K562 (cell line): ENCODE measurements at places on chromosomes 12 and 14. TPM values are rescaled to one million over a fixed set of nuclear protein-coding genes. Genes with fewer than 3 reads are reported as not detected.

DNA sequence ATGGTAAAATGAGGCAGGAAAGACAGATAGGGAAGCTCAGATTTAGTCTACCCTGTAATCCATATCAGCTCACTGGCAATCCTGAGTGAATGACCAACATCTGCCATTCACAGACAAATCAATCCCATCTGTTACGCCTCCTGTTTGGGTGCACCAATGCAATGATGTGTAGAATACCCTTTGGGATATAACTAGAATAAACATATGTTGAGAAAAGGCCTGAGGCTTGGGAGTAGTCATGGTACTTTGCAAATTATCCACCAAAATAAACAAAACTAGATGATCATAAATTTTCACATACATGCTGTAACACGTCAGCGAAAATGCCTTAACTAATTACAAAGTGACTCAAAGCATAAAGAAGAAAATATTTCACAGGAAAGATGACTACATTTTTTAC lies 78.8 kb downstream of the KCNC2 start:
- no peaks in the 10 kb centered on the region for H3K4me1 ChIP-seq
- H3K27ac ChIP-seq: no peak overlapping the region
- no peak for DNase-seq
- H3K27me3 ChIP-seq: no peaks in the 10 kb centered on the region

GRCh38 chr12:32651151-32651955 lies 27.7 kb upstream of the DNM1L start:
- DNase-seq: no peak
- H3K4me3 ChIP-seq: no peak overlapping the region

DNA sequence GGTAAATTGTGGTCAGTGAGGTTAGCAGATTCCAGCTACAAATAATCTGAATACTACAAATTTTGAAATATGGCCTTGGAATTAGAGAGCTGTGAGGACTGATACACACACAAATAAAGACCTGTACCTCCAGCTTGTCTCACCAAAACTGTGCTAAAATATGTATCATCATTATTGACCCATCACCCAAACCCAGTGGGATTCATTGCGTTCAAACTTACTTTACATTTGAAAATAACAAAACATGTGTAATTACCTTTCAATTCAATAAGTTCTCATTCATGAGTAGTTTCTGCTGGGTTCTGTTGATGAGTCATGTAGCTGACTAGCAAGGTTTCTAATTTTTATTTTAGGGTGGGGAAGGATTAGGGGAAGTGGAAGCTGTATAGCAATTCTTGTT lies 170.9 kb downstream of the MSRB3 start:
- no peaks in the 10 kb centered on the region for H3K27me3 ChIP-seq
- H3K4me1 ChIP-seq: no peaks in the 10 kb centered on the region
- H3K27ac ChIP-seq: no peak overlapping the region
- no peak for DNase-seq
- H3K4me3 ChIP-seq: no peak overlapping the region

DNA sequence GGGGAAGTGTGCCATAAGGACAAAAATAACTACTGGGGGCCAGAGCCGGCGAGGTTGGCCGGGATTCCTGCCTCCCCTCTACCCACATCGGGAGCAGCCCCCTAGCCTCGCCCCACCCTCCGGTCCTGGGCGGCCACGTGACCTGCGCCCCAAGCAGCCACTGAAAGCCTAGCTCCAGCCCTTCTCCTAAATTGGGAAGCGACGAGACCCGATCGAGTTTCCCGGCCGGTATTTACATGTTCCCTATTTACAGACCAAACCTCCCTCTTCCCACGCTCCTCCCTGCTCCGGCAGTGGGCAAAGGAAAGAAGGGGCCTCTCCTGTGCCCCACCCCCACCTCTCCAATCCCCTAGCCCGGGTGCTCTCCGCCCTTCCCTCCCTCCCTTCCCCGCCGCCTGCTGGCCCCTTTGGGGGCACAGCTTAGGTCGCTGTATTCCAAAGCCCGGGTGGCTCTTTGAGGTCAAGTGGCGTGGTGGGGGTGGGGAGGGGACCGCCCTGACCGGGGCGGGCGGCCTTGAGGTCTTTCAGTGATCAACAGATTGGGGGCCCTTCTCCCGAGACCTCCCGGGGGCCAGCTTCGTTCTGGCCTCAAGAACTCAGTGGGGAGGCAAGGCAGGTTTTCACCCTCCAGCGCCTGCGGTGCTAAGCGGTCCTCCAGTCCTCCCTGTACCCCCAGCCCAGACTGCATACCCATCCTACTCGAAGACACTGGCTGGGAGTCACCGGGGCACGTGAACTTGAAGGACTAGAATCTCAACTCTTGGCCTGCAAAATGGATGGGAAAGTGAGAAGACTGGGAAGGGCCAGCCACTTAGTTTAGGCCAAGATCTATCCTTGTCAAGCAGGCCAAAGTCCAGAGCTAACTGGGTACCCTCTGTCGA lies 6.3 kb upstream of the CTDSP2 start:
- peaks cover 10% of the 10 kb centered on the region for H3K4me1 ChIP-seq
- DNase-seq: no peak
- no peak overlapping the region for H3K27ac ChIP-seq
- no peaks in the 10 kb centered on the region for H3K27me3 ChIP-seq

The CEP290 gene
- total RNA-seq: 16.4 and 18.3 TPM in 2 replicates

The NTF3 gene
- not detected in 2 replicates for total RNA-seq

The FOXM1 gene
- total RNA-seq: 34.2 and 42.8 TPM in 2 replicates

DNA sequence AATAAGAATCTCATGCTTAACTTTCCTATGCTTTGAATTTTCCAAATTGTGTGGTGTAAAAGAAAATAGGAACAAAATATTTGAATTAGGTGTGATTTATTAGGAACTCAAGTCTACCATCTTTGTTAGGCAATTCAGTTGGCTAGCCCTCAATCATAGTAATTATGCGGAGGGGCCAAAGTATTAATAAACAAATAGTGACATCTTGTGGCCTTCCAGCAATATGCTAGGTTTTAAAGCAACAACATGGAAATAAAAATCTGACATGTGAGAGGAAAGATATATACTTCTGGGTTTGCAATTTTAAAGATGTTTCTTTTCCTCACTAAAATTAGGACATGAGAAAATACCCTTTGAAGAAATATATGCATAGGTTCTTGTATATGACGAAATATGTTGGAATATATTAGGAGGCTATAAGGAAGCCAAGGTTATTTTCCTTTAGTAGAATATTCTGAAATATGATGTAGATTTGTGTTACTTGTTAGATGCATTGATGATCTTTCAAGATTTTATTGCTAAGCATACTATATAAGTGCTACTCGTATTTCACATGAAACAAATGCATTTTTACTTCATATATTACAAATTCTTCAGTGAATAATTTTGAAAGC lies 200.4 kb downstream of the PTPRO start:
- no peaks in the 10 kb centered on the region for H3K27me3 ChIP-seq
- no peaks in the 10 kb centered on the region for H3K36me3 ChIP-seq
- no peak overlapping the region for H3K27ac ChIP-seq
- no peak overlapping the region for H3K4me3 ChIP-seq
- no peaks in the 10 kb centered on the region for H3K4me1 ChIP-seq
- DNase-seq: no peak

DNA sequence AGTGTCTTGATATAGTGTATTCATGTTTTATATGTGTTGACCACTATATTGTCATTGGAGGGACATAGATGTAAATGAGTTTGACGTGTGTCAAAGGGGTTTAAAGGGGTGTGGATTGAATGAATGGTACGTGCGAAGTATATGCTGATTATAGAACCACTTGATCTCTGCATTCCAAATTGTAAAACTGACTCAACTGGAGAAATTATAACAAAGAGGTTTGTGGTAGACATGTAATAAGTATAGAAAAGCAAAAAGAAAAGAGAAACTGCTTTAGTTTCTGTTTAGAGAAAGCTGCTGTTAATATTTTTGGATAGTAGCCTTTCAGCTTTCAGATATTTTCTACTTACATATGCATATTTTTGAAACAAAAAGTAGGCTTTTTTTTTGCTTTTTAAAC lies 8.9 kb upstream of the MYRFL start:
- no peak for DNase-seq
- H3K4me1 ChIP-seq: no peaks in the 10 kb centered on the region
- H3K36me3 ChIP-seq: no peaks in the 10 kb centered on the region
- no peak overlapping the region for H3K27ac ChIP-seq

The RGS6 gene
- total RNA-seq: not detected in 2 replicates

The P2RX2 gene
- not detected in 2 replicates for total RNA-seq

The SAV1 gene
- 16.4 and 17.6 TPM in 2 replicates for total RNA-seq

DNA sequence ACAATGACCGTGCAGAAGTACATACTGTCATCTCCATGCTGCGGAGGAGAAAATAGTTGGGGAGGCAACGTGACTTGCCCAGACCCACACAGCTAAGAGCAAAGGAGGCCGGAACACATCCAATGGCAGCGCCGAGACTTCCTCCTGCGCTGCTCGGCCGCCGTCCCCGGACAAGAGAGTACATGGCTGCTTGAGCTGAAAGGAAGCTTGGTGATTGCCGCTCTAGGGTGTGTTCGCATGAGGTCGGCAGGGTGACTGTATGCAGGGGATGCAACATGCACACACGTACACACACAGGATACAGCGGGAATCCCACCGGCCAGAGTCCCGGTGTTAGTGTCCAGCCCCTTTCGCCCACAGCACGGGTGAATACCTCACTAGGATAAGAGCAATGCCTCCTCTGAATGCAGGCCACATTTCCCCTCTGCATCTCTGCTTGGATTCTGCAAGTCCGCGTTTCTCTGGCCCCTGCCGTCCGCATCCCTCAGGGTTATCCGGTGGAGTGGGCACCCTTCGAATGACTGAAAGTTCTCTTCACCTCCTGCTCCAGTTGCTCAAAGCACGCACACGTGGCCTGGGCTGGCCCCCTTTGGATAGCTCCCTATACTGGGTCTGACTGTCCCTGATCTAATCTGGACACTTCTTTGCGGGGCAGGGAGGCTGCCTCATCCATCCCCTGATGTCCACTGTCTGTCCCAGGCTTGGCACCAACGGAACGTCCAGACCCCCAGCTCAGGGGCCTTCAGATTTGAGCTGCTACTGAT lies 78.8 kb downstream of the GSC start:
- peaks cover 23% of the 10 kb centered on the region for H3K27me3 ChIP-seq
- H3K4me3 ChIP-seq: no peak overlapping the region
- DNase-seq: no peak
- no peaks in the 10 kb centered on the region for H3K4me1 ChIP-seq
- H3K27ac ChIP-seq: no peak overlapping the region

DNA sequence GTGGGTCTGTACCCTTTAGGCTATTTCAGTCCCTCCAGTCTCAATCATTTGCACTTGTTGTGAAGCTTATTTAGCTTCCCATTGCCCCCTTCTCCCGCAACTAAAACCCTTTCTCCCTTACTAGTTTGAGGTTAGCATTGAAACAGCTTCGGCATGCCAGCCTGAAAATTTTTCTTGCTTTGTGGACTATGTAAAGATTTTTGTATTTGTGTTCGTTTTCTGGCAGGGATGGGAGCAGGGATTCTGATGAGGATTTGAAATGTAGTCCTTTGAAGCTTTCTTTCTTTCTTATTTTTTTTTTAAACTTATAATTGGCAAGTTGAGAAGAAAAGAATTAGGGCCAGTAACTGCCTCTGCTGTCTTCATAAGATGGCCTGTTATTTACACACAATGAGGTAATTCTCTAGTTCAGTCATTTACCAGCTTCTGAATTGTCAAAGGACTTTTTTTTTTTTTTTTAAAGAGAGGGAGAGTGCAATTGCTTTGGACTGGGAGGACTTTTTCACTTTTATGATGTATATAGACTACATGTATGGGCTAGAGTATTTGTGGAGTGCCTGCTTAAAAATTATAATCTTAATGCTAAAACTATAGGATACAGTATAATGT lies 29.0 kb downstream of the PALS1 start:
- no peak for DNase-seq
- H3K27ac ChIP-seq: no peak overlapping the region
- H3K27me3 ChIP-seq: no peaks in the 10 kb centered on the region
- H3K36me3 ChIP-seq: no peaks in the 10 kb centered on the region

- no peaks in the 10 kb centered on the region for H3K4me1 ChIP-seq
- no peak overlapping the region for H3K27ac ChIP-seq
- peaks cover 5% of the 10 kb centered on the region for H3K27me3 ChIP-seq
- DNase-seq: no peak
- no peaks in the 10 kb centered on the region for H3K36me3 ChIP-seq
These were observed 109.3 kb downstream of the FGD4 start for GRCh38 chr12:32508626-32509025.

DNA sequence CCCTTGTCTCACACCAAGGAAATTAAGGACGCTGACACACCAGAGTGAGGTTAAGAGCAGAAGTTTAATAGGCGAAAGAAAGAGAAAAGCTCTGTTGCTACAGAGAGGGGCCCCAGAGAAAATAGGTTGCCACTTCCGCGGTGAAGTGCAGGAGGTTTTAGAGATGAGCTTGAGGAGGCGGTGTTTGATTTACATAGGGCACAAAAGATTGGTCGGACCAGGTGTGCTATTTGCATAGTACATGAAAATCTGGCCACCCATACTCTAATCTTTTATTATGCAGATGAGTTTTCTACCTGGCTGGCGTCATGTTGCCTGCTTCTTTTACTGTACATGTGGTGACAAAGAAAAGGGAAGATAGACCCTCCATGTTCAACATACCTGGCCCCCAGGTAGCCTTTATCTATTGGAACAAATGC lies 23.3 kb upstream of the MYF6 start:
- no peaks in the 10 kb centered on the region for H3K36me3 ChIP-seq
- no peaks in the 10 kb centered on the region for H3K4me1 ChIP-seq
- H3K27me3 ChIP-seq: no peaks in the 10 kb centered on the region

The CATSPERB gene
- total RNA-seq: 0.67 and 0.89 TPM in 2 replicates

GRCh38 chr12:126210448-126210847 lies 1145.2 kb downstream of the AACS start:
- no peak overlapping the region for H3K27ac ChIP-seq
- no peaks in the 10 kb centered on the region for H3K4me1 ChIP-seq
- no peak for DNase-seq
- no peaks in the 10 kb centered on the region for H3K36me3 ChIP-seq

The HSPA2 gene
- total RNA-seq: 0.16 TPM in 1 of 2 replicates, not detected in the other

The CRY1 gene
- 32.6 and 34.0 TPM in 2 replicates for total RNA-seq
